Osteoblast (primary cell): ENCODE measurements at places on chromosomes 6 and 20.
A peak's percentile ranks its signal among the peaks of the same experiment; 100 is the strongest.

DNA sequence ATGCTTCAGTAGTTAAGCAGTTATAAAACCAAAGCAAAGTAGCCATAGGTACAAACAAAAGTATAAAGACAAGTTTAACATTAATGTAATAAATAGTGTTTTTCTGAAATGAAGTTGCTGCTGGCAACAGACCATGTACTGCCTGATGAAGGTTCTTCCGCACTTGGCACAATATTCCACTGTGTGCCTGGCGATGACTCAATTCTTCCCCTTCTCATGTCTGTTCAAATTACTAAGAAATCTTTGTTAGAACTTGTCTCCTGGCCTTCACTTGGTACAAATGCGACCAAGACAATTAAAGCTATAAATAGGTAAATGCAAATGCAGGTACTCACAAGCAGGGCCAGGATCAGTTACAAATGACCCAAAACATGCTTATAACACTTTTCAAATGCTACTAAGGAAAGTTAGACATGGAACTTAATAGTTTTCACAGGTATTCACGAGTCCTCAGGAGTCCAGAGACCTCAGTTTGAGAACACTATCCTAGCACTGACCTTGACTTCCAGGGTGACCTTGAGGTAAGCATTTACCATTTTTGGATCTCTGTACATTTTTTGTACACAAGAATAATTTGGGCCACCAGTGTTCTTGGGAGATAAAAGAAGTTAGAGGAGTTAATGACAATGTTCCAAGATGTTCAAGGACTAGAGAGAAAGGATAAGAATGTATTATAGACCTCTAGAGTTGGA is 8.1 kb upstream of the DDR1 start:
- peak; percentile 89 for DNase-seq

DNA sequence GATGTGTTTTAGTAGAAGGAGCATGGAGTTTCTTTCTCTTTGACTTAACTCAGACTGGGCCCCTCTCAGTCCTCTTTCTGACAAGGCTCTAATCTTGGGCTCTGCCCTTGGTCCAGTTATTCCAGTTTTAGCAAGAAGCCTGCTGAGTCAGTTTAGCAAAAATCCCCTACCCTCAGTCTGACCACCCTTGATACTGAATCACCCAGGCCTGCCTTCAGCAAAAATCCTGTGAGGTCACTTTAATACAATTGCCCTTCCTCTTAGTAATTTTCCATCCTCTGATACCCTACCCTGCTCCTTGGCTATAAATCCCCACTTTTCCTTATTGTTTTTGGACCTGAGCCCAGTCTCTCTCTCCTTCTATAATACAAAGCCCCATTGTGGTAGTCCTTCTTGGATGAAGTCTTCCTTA is 326.7 kb upstream of the NOX3 start:
- peak; percentile 41 for DNase-seq

- DNase-seq: peak; percentile 85
Observed at GRCh38 chr6:170151321-170151771, 139.5 kb downstream of the DLL1 start.

DNA sequence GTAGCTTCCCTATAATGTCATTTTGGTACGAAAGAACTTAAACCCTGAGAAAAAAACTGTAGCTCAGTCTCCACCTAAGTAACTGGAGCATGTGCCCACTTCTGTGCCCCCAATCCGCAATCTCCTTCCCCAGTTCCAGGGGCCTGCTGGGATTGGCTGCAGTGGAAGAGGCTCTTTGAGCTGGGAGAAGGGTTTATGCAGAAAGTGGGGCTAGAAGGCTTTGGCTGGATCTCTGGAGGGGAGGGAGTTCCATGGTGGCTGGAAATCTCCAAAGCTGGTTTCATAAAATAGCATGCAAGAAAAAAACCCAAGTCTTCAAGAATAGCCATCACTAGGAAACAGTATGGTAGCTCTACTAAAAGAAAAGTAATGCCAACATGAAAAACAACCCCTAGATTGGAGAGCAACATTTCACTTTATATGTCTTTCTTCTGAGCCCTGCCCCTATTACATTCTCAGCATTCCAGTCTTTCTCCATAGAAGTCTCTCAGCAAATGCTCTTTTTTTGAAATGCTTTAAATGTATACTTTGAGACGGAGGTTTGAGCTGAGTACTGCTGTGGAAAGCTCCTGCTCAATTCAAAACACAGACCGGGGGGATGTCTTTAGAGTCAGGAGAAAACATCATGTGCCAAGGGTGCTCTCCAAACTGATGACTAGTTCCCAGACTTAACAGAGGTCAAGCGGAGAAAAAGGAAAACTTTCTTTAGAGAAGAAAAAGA is 36.0 kb upstream of the FOXO3 start:
- DNase-seq: no peak

DNA sequence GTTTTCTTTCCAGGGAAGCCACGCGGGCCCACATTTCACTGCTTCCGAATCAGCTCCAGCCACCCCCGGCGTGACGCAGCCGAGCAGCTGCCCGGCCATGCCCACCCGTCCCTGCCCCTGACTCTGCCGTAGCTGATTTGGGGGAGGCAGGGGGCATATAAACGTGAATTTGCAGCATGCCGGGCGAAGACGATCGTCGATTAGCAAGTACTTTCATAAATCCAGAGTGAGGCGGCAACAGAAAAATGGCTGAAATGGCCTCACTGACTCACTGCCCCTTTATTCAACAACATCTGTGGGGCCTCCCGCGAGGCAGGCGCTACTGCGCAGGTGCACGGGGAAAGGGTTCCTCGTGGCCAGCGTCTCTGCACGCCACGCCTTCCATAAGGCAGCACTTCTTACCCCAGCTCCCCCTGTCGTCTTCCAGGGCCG is 118.0 kb downstream of the DLL1 start:
- DNase-seq: peak; percentile 23

DNA sequence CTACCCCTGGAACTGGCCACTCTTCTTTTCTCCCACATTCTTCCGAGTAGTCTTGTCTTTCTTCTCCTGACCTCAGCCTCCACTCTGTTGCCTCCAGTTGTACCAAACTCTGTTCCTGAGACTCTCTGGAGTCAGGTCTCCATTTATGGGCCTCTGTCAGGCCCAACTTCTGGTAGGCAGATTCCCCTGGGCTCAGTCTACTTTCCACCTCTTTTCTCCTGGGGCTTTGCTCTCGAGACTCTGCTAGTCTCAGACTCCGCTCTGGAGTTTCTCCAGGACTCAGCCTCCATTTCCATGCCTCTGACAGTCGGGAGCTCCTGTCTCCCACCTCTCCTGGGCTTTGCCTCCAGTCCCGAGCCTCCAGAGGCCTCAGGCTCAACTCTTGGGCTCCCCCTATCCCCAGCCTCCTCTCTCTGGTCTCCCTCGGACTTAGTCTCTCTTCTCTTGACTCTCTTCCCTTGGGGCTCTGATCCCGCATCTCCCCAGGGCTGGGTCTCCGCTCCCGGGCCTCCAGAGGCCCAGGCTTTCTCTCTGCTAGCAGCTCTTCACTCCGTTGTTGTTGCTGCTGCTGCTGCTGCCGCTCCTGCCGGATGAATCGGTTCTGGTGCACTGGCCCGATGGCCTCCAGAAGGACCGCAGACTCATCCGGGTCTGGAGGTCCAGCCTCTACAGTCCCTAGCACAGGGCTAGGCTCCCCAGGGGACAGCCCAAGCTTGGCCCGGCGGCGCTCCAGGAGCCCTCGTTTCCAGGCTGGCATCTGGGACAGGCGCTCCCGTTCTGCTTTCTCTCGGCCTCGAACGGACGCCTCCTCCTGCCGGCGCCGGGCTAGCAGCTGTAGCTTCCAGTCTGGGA is 1.1 kb downstream of the PPP1R18 start:
- peak; percentile 82 for DNase-seq

DNA sequence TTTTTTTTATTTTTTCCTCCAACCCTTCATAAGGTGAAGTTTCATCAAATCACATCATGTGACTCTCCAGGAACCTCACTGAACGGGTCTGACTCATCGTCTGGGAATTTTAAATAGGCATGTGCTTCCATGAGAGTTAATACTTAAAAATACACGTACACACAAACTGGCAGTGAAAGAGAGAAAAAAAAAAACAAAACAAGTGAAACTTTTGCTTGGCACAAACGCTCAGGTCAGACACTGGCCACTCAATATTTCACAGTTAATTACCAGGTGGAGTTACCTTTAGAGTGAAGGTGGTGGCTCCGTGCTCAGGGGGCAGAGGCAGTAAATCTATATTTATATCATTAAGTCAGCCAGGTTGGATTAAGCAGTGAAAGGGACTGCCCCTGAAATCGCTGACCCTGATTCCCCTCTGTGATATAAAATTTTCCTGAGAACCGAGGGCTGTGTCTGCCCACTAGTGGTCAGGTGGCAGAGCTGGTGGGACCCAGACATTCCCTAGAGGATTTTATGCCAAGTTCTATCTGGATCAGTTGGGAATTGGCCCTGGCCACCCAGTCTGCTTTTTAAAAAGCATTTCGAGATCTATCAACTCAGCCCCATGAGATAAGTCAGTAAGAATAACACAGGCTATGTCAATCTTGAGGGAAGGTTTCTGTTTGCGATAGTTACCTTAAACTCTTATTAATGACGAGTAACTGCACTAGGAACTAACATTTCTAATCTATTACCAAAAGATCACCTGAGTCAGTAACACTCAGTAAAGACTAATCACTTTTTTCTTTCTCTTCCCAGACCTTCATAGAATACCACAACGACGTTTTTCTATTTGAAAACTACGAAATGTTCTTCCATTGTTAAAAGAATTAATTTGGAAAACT is 259.1 kb downstream of the HDGFL1 start:
- DNase-seq: peak; percentile 93

DNA sequence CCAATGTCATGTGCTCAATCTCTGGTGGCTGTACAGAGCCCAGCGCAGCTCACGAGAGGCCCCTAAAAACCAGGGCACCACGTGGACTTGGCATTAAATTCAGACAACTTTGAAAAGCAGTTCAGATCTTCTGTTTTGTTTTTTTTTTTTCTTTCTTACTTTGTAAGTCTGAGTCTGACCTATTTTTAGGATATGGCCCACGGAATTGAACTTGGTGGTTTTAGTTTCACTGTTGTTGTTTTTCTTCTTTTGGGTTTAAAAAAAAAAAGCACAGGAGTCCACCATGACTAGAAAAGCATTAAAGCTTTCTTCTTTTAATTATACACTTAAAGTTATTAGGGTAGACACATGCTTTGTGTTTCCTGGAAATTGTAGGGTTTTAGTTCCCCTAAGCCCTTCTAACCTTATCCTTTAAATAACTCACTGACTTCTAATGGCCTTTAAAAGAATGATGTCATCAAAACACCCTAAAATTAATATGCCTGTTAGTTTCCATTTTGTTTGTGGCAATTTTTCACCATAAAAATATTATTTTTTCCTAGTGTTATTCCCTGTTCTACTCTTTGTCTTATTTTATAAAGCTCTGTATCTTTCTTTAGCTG is 48.5 kb upstream of the CCN2 start:
- DNase-seq: peak; percentile 21

GRCh38 chr6:114157848-114158247 is 185.0 kb downstream of the HS3ST5 start:
- DNase-seq: no peak

DNA sequence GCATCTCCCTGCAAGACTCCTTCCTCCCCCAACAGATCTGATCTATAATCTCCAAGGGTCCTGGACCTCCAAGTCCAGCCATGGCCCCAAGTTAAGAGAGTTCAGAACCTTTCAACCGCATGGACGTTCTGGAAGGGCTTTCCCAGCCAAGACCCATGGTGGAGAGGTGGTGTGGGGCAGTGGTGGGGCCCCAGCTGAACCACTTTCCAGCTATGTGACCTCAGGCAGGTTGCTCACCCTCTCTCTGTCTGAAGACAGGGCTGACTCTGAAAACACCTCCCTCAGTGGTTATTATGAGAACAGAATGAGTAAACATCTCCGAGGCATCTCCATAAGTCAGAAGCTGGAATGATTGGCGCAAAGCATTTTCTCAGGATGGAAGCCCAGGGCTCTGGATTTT is 887 bp downstream of the CLPS start:
- no peak for DNase-seq

DNA sequence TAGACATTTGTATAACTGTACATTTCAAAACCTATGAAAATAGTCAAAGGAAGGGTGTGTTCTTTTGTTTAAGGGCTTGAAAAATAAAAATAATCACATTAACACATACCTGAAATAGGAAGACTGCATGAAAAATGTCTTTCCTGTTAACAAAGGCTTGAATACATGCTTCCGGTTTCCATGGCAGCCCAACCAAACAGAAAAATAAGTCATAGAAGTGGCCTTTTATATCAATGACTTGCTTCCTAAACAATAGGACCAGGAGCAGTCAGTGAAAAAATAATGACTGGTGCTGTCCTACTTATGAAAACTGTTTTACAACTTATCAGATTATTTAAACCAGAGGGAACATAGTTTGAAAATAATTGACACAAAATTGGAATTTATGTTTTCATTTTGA is 412.6 kb upstream of the PLCB4 start:
- DNase-seq: no peak

DNA sequence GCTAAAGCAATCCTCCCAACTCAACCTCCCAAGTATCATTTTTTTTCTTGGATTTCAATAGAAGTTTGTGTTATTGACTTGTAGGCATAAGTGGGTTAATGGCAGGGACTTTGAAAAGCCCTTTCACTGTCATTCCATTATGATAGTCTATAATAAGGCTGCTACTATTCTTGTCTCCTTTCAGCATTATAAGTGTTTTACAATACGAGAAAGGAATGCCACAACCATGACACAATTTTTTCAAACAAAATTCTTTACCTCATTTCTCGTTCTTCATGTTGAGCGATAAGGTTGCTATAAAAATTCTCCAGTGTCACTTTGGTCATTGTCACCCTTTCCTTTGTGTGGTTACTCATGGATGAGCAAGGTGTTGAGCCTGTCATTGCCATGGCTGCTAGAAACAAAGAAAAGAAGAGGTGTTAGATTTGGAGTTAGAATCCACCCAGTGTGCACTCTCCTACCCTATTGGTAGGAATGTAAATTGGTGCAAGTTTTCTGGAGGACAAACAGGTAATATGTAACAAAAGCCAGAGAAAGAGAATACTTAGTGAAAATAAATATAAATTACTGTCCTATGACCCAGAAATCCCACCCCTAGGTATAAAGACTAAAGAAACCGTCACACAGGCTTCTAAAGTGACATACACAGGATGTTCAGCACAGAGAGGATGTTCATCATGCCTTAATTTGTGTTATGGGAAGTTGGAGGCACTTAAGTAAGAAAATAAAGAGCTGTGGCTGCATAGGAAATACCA is 7.3 kb downstream of the STK38 start:
- no peak for DNase-seq

GRCh38 chr6:169370666-169371343 is 117.2 kb upstream of the THBS2 start:
- DNase-seq: no peak

DNA sequence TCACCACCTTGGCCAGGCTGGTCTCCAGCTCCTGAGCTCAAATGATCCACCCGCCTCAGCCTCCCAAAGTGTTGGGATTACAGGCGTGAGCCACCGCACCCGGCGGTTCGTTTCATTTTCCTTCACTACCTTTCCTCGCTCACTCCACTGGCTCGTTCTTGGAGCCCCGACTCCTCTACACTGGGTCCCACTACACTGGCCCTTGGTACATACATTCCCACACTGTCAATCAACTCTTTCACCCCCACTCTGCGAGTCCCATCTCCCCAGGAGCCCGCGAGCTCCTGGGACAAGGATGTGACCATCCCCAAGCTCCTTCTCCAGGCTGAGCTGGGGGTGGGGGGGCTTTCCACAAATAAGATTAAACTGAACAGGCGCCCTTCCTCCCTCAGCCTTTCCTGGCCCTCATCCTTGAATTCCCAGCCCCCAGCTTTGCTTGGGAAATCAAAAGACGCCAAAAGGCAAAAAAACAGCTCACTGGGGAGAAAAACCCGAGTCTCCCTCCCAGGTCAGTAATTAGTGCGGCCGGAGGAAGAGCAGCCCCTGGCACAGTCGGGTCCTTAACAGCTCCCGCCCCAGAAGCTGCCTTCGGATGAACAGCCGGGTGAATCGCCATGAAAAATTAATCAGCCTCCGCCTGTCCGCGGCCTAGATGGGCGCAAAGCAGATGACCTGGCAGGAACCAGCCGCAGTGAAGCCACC is 42.8 kb upstream of the LY86 start:
- peak; percentile 81 for DNase-seq
